ENCODE measurements at places on chromosomes 13 and 19. TPM values are rescaled to one million over a fixed set of nuclear protein-coding genes. Genes with fewer than 3 reads are reported as not detected.

Gene MAST1
- total RNA-seq, result 2.5 TPM

Gene MBD3L2
- total RNA-seq, result not detected

Gene EPS8L1
- 6.8 TPM for total RNA-seq

Gene ZNF613
- total RNA-seq, result 2.1 TPM

Gene SLC6A16
- 1.3 TPM for total RNA-seq

Gene WDR87
- not detected for total RNA-seq

Gene SMIM17
- total RNA-seq, result not detected
